AG04450 (cell line): ENCODE measurements at places on chromosomes 11 and 22.
A peak's percentile ranks its signal among the peaks of the same experiment; 100 is the strongest.

GRCh38 chr11:3153291-3153861 is 11.7 kb downstream of the OSBPL5 start:
- DNase-seq = peak; percentile 70

DNA sequence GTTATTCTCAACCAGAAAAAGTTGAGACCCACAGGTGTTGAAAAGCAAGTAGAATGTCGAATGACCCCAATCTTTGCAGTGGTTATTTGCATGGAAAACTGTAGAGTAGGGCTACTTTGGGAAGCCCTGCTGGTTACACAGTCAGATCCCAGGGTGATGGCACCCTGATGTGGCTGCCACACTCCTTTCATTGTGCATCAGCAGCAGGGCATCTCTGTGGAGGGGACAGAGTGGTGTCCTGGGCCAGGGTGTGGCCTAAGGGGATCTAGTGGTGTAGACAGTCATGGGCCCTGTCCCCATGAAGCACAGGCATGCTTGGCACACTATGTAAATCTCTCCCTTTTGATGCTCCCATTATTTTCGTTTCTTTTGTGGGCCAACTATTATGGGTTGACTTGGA is 199.4 kb upstream of the NAV2 start:
- DNase-seq = no peak

- no peak for DNase-seq
These were observed 72.9 kb upstream of the YWHAH start for GRCh38 chr22:31871480-31871879.

- no peak for DNase-seq
These were observed 28.0 kb downstream of the FLRT1 start for GRCh38 chr11:64063777-64064176.
